ENCODE measurements at places on chromosomes 1 and 21.

- DNase-seq = no peak
These were observed 69.3 kb downstream of the GLIS1 start for GRCh38 chr1:53669621-53670191.

GRCh38 chr1:202349206-202349928 is 868 bp downstream of the PPP1R12B start:
- DNase-seq = no peak

DNA sequence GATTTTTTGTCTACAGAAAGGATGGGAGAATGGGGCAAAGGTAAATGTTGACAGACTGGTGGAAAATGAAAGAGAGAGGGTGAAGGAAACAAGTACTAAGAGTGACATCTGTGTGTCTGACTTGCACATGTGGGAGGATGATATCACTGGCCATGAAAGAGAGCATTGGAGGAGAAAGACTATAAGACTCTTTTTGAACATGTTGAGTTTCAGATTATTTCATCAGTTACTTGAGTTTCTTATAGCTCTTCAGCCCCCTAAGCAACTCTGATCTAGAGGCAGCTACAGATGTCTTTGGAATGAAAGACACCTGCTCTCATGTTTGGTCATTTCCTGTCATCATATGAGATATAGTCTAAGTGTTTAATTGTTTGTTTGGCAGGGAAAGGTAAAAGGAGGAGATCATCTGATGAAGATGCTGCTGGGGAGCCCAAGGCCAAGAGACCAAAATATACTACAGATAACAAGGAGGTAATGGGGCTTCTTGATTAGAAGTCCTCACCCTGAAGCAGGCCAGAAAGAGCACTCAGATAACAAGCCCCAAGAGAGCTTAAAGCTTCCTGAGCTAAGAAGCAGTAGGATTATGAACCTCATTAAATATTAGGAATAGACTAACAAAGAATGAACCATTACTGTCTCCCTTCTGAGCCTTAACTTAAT is 4.5 kb downstream of the POLR3C start:
- no peak for DNase-seq

DNA sequence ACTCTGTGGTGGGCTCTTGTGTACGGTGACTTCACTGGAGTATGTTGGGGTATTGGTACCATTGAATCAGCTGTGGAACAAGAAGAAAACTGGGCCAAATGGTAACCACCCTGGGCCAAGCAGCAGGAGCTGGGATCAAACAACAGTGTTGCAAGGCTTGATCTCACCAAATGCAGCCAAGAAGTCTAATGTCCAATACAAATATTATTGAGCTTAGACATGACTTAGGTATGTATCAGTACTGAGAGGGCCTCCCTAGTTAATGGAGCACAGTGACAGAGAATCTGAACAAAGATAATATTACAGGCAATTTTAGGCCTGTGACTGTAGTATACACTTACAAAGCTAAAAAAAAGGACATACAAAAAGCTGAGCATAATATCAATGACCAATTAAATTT is 604.8 kb downstream of the PLA2G4A start:
- no peak for DNase-seq

DNA sequence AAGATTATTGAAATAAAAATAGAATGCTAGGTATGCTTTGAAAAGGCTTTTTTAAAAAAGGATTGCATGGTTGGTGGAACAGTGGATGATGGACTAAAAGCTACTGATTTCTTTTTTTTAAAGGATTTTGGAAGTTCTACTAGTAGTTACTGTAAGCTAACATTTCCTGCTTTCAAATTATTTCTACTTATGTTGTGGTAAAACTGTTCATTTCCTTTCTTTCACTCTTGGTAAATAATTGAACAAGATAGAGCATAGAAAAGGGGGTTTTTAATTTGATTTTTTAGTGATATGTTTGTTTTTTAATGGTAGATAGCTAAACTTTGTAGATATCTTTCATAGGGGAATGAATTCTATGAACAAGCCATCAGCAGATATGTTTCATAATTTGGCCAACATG is 104.4 kb downstream of the OLFML2B start:
- no peak for DNase-seq

Measured in type B pancreatic cell (in vitro differentiated cells).